ENCODE measurements at places on chromosomes 2 and 18.

DNA sequence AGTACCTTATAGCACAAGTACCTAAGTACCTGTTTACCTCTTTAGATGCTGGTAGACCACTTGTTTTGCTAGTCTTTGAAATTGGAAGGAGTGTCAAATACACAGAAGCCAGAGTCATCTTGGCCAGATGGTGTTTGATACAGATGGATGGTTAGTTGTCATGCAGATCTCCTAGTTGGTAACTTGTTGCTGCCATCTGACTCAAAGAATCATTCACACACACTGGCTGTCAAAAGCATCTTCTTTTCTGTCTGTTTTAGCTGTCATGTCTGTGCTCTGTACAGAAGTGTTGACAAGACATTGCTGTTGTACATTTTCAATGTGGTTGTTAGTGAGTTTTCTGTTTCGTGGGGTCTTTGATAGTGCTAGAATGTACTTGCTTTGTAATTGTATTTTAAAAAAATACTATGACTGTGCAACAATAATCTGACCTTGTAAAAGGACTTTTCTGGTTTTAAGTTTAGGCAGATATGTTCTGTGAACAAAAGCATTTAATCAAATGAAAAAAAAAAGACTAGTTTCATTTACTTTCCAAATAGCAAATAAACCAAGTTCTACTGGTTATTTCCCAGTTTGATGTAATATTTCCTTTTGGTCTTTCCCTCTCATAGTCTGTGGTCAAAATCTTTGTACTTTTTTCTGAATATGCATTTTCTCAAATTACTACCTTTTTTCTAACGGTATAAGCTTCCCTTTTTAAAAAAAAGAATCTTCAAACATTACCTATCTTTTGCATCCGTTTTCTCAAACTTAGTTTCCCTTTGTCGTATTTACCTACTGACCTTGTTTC, 39.9 kb downstream of the TANK start:
- DNase-seq: no peak

- no peak for DNase-seq
These were observed 298.5 kb downstream of the PIEZO2 start for GRCh38 chr18:10850840-10851239.

GRCh38 chr2:16607301-16607700, 58.3 kb downstream of the CYRIA start:
- no peak for DNase-seq

DNA sequence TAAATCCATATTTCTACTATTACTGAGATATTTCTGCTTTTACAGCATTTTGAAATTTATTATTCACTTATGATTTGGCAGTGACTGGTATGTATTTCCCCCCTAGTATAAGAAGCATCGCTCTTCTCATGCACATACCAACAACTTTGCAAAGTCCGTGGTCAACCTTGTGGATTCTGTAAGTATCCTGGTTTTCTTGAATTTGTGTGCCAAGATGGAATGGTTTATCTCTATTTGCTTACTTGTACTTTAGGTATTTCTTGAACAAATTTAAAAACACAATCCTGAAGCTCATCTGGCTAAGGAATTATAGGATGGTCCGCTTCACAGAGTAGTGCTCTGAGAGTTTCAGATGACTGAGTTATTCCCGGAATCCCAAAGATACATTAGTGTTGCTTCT, 85.0 kb upstream of the FAM237A start:
- no peak for DNase-seq

DNA sequence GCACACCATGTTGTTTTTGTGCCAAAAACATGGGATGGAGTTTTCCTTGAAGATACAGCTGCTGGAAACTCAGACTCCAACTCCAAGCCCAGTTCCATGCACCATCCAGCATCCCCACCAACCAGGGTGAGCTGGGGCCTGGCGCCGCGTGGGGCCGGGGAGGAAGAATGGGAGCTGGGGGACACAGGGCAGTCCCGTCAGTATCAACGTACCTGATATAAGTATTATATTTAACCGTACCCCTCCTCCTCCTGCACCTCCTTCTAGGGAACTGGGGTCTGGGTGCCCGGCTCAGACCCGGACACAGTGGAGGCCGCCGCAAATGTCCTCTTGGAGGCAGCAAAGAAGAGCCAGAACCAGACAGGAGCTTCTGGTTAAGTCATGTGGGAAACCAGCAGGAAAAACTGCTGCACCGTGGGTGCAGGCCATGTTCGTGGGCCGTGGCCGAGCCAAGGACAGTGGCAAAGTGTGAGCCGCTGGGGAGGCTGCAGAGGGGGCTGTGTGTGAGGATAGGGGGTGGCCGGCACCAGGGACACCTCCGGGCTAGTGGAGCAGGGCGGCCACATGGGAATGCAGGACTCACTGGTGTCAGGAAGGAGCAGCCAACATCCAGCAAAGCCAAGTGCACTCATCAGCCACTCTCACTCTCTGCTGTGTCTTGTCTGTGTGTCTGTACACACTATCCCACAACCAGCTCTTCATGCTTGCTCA, 112.6 kb downstream of the TMEM18 start:
- no peak for DNase-seq

All from AG09309 (cell line).